ENCODE measurements at places on chromosomes 5 and 9.
A peak's percentile ranks its signal among the peaks of the same experiment; 100 is the strongest.

DNA sequence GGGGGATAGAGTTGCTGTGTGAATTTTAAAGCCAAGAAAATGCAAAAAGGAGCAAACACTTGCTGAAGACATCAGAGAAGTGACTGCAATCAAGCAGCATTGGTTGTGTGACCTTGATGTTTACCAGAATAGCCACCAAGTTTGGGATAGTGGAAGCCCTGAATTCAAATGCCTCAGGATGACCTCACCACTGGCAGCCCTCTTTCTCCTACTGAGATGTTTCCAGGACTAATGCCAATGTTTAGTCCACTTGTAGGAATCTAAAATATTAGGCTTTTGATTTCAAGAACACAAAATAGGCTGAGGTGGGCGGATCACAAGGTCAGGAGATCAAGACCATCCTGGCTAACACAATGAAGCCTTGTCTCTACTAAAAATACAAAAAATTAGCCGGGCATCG, 112.2 kb upstream of the NUDT12 start:
- DNase-seq, result no peak

GRCh38 chr5:179378441-179379271, 33.4 kb upstream of the ADAMTS2 start:
- DNase-seq, result no peak

DNA sequence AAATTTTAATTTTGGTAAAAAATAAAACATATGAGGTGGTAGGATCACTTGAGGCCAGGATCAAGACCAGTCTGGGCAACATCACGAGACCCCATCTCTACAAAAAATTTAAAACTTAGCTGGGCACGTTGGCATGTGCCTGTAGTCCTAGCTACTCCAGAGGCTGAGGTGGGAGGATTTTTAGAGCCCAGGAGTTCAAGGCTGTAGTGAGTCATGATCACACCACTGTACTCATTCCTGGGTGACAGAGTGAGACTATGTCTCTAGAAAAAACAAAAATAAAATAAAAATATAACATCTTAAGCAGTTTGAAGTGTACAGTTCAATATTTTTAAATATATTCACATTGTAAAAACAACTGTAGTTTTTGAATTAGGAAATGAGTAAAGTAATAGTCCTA, 108.3 kb downstream of the SMIM15 start:
- DNase-seq, result no peak

DNA sequence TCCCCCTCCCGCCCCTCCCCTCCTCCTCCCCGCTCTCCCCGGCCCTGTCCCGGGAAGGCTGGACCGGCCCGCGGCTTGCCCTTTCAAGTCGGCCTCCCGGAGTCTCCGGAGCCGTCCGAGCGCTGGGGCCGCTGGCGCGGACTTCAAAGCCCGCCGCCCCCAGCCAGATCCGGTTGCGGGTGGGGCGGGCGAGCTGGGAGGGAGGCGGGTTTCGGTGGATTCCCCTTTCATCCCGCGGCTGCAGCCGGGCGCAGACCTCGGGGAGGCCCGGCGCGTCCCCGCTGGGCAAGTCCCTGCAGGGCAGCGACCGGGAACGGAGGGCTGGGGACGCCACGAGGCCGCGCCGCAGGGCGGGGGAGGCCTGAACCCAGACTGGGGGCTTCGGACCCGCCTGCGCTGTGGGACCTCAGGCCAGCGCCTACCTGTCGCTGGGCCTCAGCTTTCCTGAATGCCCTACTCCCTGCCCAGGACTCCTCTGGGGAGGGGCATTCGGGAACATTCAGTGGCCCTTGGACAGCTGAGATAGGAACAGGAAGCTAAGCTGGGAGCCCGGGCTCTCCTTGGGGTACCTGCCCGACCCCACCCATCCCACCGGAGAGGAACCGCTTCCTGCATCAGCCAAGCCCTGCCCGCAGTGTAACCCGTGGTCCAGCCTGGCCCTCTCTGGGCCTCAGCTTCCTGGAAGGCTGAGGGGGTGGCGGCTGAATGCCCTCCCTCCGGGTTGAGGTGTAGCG, 23.4 kb downstream of the C9orf50 start:
- peak; percentile 65 for DNase-seq

DNA sequence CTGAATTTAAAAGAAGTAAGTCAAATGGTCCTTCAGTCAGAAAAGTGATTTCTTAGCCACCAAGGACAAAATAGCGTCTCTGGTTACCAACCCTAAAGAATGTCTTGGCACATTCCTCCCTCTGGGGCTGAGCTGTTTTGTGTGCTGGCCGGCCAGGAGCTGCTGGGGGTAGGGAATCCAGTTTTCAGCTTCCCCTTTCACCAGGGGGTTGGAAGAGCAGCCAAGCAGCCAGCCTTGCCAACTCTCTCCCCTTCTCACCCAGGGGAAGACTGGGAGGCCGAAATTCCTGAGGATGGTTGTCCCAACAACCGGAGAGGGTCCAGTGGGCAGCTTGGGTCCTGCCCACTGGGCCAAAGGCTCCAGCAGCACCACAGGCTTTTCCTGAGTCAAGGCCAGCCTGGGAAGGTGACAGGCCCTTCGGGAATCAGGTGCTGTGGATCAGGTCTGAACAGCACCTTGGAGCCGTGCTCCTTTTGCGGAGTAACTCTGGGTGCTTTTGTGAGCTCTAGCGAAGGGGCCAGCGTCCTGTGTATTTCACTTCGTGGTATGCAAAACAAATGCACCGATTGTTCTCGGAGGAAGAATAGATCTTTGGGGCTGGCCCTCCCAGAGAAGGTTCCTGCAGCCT, 4.2 kb downstream of the WWC1 start:
- DNase-seq, result no peak

- no peak for DNase-seq
Measured at GRCh38 chr5:95741458-95741857, 10.3 kb downstream of the RHOBTB3 start.

DNA sequence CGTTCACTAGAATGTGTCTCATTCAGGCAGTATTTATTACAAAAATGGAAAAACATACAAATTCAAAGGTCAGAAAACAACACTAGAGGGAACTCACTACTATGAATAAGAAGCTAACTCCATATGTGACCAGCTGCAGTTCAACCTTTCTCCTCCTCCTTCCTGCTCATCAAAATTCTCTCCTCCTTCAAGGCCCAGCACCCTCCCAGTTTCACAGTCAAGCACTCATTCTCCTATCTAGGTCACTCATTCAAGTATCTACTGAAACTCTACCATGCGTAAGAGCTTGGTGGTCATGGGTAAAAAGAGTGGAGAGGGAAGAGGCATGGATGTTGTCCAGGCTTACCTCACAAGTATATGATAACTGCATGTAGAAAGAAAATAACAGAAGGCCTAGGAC, 27.7 kb downstream of the ECPAS start:
- DNase-seq, result no peak

GRCh38 chr5:57736716-57737115, 254.1 kb upstream of the ACTBL2 start:
- no peak for DNase-seq

DNA sequence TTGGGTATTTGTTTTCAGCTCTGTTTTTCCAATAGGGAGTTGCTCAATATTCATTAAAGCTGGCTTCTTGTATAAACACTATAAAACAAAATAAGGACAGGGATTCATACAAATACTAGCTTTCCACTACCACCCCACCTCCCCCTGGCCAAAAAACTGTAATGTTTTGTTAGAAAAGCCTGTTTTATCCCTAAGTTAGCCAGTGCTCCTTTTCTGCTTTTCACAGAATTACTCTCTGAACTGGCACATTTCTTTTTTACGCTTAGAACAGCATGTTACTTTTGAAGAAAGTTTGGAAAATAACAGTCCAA, 147.4 kb upstream of the DMRT1 start:
- DNase-seq, result no peak

- DNase-seq, result no peak
Measured at GRCh38 chr9:131287359-131287758, 2.2 kb upstream of the PLPP7 start.

DNA sequence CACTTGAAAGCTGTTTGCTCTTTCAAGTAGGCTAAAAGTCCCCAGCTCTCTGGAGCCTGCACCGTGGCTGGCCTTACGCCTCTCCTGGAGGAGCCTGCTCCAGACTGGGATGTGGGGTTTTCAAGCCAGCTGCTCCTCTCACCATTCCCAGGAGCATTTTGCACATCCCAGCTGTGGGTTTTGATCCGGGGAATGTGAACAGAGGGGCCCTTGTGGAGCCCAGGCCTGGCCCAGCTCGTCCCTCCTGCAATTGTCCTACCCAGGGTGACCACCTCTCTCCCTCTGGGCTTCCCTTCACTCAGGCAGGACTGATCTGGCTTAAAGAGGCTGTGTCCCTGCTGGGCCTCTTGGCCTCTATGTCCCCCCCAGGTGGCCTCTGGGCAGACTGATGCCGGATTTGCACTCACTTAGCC, 32.5 kb upstream of the TIFAB start:
- DNase-seq, result no peak

DNA sequence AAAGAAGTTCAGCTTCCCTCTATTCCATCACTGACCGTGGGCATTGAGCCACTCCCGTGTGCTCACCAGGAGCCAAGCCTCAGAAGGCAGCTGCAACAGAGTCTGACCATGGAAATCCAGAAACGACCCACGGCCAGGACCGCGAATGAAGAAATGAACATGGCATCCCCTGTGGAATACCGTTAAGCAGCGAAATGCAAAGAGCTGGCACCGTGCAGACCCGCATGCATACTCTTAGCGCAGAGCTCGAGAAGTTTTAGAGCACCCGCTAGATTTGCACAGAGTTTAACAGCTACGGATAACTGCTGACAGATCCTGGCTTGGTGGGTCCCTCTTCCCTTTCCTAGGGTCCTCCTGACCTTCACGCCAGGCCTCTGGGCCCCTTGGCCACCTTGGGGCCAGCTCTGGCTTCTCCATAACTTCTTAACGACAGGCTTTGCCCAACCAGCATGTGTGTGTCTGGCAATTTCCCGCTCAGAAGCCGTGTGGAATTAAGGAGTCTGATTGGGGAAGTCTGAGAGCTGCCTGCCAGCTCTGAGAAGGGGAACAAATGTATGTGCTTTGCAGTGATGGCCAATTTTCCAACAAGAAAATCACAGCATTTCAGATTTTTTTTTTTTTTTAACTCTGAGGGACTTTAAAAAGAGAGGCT, 75.3 kb upstream of the COL5A1 start:
- DNase-seq, result no peak

DNA sequence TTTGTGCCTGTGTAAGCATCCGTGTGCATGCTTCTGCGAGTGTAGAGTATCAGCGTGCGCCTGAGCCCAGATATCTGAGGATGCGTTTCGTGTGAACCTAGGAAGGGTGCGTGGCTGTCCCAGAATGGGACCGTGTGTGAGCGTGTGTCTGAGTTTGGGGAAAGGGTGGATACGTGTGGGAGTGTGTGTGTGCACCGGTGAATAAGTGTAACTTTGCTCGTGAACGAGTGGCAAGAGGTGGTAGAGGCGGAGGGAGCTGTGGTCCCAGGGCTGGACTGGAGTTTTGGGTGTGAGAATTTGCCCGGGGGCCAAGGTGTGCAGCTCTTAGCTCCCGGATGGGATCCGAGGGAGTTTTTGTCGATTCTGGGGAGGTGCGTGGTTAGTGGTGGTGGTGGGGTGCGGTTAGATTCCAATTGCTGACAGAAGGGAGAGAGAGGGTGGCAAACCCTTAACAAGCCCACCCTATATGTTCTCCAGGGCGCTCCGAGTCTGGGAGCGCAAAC, 686 bp upstream of the COL27A1 start:
- no peak for DNase-seq

GRCh38 chr9:5938449-5938848, 47.8 kb downstream of the MLANA start:
- no peak for DNase-seq

DNA sequence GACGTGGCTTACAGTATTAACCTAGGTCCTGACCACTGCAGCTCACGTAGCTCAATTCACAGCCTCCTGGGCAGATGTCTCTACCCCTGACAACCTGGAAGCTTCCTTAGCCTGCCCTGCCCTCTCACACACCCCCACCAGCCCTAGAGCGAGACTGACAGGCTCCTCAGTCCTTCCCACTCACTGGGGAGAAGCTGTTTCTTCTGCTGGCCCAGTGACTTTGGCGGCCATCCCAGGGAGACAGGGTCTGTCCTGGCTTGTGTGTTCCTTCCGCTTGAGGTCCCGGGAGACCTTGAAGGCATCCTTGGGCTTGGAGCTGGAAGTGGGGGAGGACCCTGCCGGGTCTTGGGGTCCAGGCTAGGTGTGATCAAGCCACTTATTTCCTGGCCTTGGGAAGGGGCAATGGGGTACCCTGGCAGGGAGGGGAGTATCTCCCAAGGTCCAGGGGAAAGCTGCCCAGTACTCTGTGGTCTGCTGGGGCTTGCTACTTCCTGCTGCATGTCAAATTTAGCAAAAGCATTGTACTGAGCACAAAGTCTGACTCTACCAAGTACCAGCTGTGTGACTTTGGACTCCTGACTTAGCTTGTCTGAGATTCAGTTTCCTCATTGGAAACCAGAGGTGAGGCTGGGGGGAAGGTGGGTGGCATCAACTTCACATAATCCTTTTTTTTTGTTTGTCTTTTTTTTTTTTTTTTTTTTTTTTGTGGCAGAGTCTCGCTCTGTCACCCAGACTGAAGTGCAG, 1.9 kb downstream of the MIGA2 start:
- no peak for DNase-seq

Measured in CD4-positive, CD25-positive, alpha-beta regulatory T cell (primary cell).